ENCODE measurements at places on chromosomes 16 and 17. TPM values are rescaled to one million over a fixed set of nuclear protein-coding genes. Genes with fewer than 3 reads are reported as not detected.

Gene FOXL1
- polyA plus RNA-seq, result not detected

Gene KRTAP17-1
- not detected for polyA plus RNA-seq

Gene SLC13A2
- polyA plus RNA-seq, result not detected

Gene TIMP2
- polyA plus RNA-seq, result 10.6 TPM

Gene CACNG3
- not detected for polyA plus RNA-seq

GRCh38 chr16:57810197-57811031, 8.1 kb upstream of the KIFC3 start:
- no peaks in the 10 kb centered on the region for H3K27me3 ChIP-seq
- H3K4me3 ChIP-seq, result no peak overlapping the region
- H3K36me3 ChIP-seq, result no peaks in the 10 kb centered on the region
- H3K4me1 ChIP-seq, result peaks cover 19% of the 10 kb centered on the region
- DNase-seq, result peak; percentile 67

DNA sequence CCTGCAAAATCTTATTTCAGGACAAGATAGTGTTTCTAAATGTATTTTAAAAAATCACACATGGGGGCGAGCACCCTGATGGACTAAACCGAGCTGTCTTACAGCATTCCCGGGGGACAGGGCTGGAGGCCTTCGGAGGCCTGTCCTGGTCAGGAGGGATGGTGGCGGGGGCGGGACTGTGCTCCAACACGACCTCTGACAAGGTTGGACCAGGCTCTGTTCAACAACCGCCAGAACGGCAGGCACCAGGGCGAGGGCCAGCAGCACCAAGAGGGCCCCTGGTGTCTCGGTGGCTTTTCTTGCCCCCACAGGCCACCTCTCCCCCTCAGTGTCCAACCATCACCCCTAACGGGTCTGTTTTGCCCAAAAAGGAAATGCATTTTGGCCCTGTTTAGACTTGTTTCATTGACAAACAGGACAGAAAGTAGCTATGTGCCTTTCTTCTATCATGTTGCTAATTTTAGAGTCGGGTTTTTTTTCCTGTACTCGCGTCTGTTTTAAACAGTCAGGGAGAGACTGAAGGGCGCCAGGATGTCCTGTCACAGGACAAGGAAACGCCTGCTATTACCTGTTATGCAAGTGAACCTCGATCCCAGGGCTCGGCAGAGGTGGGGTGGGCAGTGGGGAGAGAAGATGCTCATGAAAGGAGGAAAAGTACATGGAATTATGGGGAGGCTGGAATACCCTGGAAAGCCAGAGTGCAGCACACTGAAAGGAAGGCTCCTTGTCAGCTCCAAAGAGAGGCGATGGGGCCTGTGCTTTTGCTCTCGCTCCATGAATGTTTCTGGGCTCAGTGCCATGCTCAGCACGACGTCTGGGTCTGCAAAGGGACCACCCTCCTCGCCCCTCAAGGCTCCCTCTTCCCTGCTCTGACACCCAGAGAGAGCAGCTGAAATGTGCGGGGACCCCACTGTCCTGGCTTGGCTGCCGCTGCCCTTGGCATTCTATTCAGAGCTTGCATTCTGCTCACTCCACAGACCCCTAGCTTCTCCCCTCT, 11.9 kb downstream of the TMEM204 start:
- H3K4me1 ChIP-seq, result no peaks in the 10 kb centered on the region
- DNase-seq, result no peak
- H3K36me3 ChIP-seq, result no peaks in the 10 kb centered on the region
- no peak overlapping the region for H3K4me3 ChIP-seq

GRCh38 chr16:89972244-89973234, 24.0 kb downstream of the DEF8 start:
- DNase-seq, result peak; percentile 92
- peak overlapping the region; percentile 99 for H3K4me3 ChIP-seq
- H3K36me3 ChIP-seq, result no peaks in the 10 kb centered on the region
- H3K4me1 ChIP-seq, result peaks cover 7% of the 10 kb centered on the region
- no peaks in the 10 kb centered on the region for H3K27me3 ChIP-seq
- peak overlapping the region; percentile 94 for H3K27ac ChIP-seq

DNA sequence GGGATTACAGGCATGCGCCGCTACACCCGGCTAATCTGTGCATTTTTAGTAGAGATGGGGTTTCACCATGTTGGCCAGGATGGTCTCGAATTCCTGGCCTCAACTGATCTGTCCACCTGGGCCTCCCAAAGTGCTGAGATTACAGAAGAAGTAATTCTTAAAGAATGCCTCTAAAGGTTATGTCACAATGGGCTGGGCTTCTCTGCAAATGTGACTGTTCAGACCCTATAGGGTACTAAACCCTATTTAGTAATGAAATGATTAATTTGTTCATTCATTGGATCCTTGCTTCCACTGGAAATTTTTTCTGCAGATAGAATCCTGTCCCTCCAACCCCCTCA, 108.8 kb upstream of the CORO6 start:
- DNase-seq, result no peak
- H3K4me3 ChIP-seq, result no peak overlapping the region
- H3K36me3 ChIP-seq, result no peaks in the 10 kb centered on the region
- H3K4me1 ChIP-seq, result peaks cover 8% of the 10 kb centered on the region
- H3K27ac ChIP-seq, result no peak overlapping the region
- no peaks in the 10 kb centered on the region for H3K27me3 ChIP-seq

DNA sequence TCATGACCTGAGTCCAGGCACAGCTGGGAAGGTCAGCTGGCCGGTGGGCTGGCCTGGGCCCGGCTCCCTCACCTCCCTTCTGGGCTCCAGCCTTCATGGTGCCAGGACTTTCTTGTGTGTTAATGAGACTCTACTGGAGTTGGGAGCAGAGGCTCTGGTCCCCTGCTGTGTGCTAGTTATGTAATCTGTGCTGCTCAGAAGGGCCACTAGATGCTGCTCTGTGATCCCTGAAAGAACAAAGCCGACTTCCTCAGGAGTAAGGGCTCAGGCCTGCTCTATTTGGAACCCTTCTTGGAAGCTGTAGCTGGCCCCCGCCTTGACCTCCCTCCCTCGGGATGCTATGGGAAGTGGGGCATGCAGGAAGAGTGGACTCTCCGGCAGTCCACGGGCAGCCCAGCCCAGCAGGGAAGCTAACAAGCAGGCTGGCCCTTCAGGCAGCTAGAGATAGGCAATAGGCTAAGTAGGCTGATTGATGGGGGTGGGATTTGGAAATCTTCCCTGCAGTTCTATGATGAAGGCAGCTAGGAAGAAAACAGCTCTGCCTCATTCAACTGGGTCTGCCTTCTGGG, 3.3 kb upstream of the CDK5R1 start:
- H3K4me3 ChIP-seq, result no peak overlapping the region
- peak; percentile 94 for DNase-seq
- H3K4me1 ChIP-seq, result peaks cover 33% of the 10 kb centered on the region
- H3K27me3 ChIP-seq, result no peaks in the 10 kb centered on the region
- peaks cover 32% of the 10 kb centered on the region for H3K36me3 ChIP-seq

DNA sequence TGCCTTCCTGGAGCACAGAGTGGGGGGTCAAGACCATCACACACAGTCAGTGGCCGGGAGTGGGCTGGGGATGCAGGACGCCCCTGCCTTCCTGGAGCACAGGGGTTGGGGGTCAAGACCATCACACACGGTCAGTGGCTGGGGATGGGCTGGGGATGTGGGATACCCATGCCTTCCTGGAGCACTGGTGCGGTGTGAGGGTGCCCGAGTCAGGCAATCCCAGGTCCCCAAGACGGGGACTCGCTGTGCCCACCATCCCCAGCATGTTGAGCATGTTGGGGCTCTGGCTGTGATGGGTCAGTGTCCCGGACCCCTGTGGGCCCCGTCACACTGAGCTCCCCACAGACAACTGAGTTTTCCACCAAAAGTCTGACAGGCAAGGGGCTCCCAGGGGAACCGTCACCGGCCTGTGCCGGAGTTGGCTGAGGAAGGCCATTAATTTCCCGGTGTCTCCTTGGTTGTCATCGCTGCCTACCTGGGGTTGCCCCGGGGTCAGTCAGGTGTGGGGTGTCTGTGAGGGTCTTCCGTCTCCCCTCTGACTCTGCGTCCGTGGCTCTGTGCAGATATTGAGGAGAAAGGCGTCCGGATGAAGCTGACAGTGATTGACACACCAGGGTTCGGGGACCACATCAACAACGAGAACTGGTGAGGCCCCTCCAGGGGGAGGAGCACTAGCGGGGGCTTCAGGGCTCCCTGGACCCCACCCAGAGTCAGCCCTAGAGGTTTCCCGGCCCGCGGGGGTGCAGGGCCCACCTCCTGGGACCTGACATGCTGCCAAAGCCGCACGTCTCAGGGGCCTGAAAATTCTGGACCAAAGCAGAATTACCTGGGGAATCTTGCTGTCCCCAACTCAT, 347.1 kb downstream of the SEC14L1 start:
- DNase-seq, result no peak
- H3K27me3 ChIP-seq, result no peaks in the 10 kb centered on the region
- no peak overlapping the region for H3K27ac ChIP-seq
- H3K36me3 ChIP-seq, result no peaks in the 10 kb centered on the region

DNA sequence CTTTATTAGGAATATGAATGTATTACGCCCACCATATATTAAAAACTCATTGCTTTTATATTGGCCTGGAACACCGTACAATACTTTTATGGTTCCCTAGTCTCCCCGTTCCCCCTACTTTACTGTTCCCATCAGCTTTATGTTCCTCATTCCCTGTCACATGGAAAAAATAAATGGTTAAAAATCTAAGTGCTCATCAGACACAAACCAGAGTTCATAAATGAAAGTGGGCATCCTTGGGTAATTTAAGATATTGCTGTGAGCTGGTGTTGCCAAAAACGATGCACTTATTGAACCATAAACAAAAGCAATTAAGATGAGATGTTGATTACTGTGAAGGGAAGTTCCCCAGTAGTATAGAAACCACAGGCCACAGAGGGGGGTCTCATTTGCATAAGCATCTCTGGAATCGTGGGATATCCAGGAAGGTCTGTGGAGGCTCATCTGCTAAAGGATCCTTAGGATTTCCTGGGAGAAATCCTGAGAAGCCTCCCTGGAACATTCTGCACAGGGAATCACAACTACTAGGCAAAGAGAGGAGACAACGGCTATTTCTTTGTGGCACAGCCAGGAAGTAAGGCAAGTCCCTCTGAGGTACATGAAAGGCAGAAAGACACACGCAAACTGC, 591.4 kb upstream of the CDH11 start:
- H3K4me3 ChIP-seq, result no peak overlapping the region
- no peaks in the 10 kb centered on the region for H3K36me3 ChIP-seq
- no peaks in the 10 kb centered on the region for H3K4me1 ChIP-seq

- H3K36me3 ChIP-seq, result peaks cover 5% of the 10 kb centered on the region
- H3K27me3 ChIP-seq, result no peaks in the 10 kb centered on the region
- H3K4me1 ChIP-seq, result peaks cover 15% of the 10 kb centered on the region
- no peak overlapping the region for H3K27ac ChIP-seq
- DNase-seq, result no peak
Measured at GRCh38 chr17:39923836-39924690, 3.3 kb downstream of the ORMDL3 start.

DNA sequence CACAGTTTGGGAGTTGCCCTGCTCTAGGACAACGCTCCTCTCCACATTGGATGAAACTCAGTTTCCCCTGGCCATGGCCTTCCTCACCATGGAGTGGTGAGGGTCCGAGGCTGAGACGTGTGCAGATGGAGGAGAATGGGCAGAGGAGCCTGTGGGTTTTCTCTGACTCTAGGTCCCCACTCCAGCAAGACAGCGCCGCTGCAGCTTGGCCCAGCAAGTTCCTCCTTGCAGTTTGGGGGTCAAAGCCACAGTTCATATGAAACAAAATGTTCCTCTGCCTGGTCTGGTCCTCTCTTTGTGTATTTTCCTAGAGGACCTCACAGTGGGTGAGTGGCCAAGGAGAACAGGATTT, 2.3 kb downstream of the C16orf54 start:
- H3K4me1 ChIP-seq, result peaks cover 3% of the 10 kb centered on the region
- H3K36me3 ChIP-seq, result no peaks in the 10 kb centered on the region
- H3K27me3 ChIP-seq, result no peaks in the 10 kb centered on the region
- H3K27ac ChIP-seq, result peak overlapping the region; percentile 55

GRCh38 chr17:2172077-2172851, 117.4 kb downstream of the HIC1 start:
- H3K4me1 ChIP-seq, result no peaks in the 10 kb centered on the region
- DNase-seq, result peak; percentile 13
- H3K27me3 ChIP-seq, result no peaks in the 10 kb centered on the region
- H3K27ac ChIP-seq, result peak overlapping the region; percentile 67
- H3K36me3 ChIP-seq, result no peaks in the 10 kb centered on the region
- no peak overlapping the region for H3K4me3 ChIP-seq

DNA sequence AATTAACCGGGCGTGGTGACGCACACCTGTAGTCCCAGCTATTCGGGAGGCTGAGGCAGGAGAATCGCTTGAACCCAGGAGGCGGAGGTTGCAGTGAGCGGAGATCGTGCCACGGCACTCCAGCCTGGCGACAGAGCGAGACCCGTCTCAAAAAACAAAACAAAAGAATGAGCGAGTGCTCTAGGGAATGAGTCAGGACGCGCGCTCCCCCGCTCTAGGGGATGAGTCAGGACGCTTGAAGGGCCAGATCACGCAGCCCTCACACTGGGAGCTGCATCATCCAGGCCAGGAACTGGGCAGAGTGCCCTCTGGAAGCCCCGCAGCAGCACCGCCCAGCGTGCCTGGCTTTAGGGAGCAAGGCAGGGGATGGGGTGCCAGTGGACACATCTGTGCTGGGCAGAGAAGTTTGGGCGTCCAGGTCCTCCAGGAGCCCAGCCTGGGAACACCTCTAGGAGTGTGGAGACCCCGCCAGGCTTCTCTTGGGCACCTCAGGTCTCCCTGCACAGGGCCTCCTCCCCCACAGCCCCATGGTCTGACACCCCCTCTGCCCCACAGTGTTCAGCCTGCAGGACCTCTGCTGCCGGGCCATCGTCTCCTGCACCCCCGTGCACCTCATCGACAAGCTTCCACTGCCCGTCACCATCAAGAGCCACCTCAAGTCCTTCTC, 3.9 kb upstream of the WFIKKN1 start:
- H3K27me3 ChIP-seq, result no peaks in the 10 kb centered on the region
- no peak for DNase-seq
- H3K4me3 ChIP-seq, result no peak overlapping the region
- no peak overlapping the region for H3K27ac ChIP-seq
- H3K36me3 ChIP-seq, result no peaks in the 10 kb centered on the region

DNA sequence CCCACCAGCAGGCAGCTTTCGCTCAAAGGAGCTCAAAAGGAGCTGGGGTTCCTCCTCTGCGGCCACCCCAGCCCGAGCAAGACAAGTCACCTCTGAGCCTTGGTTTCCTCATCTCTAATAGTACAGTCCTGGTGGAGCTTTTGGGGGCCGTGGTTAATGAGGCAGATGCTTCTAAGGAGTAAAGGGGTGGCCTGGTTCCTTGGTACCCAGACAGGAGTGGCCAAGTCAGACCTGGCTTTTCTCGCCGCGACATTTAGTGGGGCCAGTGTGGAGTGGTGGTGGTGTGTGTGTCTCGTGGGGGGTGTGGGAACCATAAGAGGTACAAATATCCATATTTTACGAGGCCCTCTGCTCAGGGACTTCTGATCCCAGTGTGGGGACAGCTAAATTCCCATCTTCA, 6.7 kb downstream of the FOXF1 start:
- H3K27me3 ChIP-seq, result peaks cover 78% of the 10 kb centered on the region
- H3K4me3 ChIP-seq, result no peak overlapping the region
- peaks cover 22% of the 10 kb centered on the region for H3K4me1 ChIP-seq
- DNase-seq, result no peak

GRCh38 chr16:1538804-1539520, 5.5 kb downstream of the TMEM204 start:
- no peaks in the 10 kb centered on the region for H3K27me3 ChIP-seq
- no peaks in the 10 kb centered on the region for H3K36me3 ChIP-seq
- no peaks in the 10 kb centered on the region for H3K4me1 ChIP-seq
- peak; percentile 65 for DNase-seq
- no peak overlapping the region for H3K4me3 ChIP-seq

GRCh38 chr16:89166696-89167424, 4.7 kb upstream of the CDH15 start:
- 0 out of 2 replicates have a peak, but pooled peaks cover 3% of the 10 kb centered on the region for H3K4me1 ChIP-seq
- H3K27me3 ChIP-seq, result no peaks in the 10 kb centered on the region
- H3K27ac ChIP-seq, result no peak overlapping the region

- no peaks in the 10 kb centered on the region for H3K27me3 ChIP-seq
- DNase-seq, result no peak
- H3K4me3 ChIP-seq, result no peak overlapping the region
- peaks cover 7% of the 10 kb centered on the region for H3K4me1 ChIP-seq
- no peak overlapping the region for H3K27ac ChIP-seq
Measured at GRCh38 chr17:79977708-79978547, 57.7 kb downstream of the TBC1D16 start.

All from GM23338 (cell line).